ENCODE measurements at places on chromosomes 6 and 20.

- no peak for DNase-seq
Measured at GRCh38 chr20:22579711-22580697, 4.4 kb downstream of the FOXA2 start.

- DNase-seq: no peak
Measured at GRCh38 chr6:159084493-159085091, 39.8 kb upstream of the TAGAP start.

- no peak for DNase-seq
Measured at GRCh38 chr6:64266351-64266821, 630.8 kb downstream of the PHF3 start.

- no peak for DNase-seq
Measured at GRCh38 chr20:58837717-58838116, 13.0 kb downstream of the GNAS-AS1 start.

DNA sequence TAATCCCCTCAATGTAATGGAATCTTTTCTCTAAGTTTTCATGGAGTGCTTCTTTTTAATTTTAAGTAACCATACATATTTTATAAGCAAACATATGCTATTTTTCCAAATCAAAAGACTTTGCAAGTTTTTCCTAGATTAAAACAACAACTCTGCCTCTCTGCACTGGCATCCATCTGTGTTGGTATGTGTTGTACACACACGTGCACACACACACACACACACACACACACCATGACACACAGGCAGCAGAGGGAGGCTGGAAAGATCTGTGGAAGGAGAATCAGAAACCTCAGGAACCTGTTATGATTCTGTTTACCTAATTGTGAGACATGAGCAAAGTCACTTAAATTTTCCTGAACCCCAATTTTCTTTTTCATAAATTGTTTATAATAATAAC is 295.0 kb upstream of the PRDM1 start:
- DNase-seq: no peak

DNA sequence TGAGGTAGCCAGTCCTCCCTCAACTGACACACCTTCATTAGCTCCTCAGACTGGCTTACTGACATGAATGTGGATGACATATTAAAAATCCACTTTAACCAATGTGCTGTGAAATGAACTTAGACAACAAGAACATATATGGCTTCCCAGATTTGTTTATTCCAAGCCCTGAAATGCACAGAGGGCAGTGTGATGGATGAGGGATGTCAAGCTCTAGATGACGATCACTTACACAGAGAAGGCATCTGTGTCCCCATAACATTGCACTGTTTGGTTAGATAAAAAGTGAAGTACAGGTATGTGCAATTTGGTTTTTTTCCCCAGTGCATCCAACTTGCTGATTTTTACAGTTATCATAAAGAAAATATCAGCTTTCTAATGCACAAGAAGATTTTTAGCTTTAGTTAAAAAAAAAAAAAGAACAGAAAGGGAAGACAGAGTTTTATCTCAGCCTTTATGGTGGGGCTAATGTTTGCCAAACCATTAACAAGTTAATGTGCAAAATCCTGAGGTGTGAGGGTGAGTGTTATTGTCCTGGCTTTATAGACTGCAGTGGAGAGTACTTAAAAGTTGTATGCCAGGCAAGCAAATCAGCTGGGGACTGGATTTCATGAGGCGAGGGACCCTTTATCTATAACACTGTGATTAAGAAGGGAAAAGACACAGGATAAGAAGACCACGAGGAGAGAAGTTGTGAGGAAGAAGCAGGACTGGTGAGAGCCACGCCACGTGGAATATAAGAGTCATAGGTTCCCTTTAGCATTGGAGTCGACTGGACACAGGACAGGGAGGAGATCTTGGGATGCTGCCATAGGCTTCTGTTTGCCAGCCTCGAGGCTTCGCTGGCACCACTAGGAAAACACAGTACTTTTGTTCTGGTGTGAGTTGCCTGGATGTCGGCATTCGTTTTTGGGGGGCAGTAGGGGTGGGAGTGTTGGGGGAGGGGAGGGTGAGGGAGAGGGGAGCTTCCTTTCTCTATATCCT is 90.0 kb upstream of the BACH2 start:
- DNase-seq: no peak
